AG08396 (cell line): ENCODE measurements at places on chromosomes 4 and X.

DNA sequence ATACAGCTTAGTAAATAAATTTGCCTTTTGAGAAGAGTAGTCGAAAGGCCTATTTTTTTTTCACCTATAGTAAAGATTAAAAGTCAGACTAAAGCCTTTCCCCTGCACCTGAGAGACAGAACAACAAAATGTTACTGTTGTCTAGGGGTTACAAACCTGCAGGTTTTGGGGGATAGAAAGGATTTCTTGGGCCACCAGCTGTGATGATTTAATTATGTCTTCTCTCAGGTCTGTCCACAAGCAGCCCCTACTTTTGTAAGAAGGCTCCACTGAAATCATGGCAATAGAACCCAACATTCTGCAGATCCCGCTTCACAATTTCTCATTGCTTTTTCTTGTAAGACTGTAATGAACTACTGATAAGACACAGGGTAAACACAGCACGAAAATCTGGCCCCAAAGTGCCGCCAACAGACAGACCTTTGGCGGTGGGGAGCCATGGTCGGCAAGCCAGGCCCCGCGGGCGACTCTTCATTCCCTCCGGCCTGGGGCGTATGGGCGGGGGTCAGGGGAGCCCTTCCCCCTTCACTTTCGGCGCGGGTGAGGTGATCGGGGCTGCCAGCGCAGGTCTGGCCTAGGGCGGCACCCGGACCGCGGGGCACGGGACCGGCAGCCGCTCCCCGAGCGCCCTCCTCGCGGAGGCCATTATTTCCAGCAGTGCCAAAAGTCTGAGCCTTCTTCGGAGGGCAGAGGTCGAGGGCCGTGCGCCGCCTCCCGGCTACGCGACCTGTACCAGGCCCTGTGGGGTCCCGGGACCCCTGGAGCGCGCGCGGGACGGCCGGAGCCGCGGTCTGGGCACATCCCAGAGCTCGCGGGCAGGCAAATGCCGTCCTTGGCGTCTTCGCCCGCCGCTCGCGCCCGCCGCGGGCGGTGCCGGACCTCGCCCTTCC is 812 bp upstream of the KDM6A start:
- peak; percentile 69 for DNase-seq

- DNase-seq, result no peak
Observed at GRCh38 chr4:88185906-88186305, 27.5 kb upstream of the ABCG2 start.

DNA sequence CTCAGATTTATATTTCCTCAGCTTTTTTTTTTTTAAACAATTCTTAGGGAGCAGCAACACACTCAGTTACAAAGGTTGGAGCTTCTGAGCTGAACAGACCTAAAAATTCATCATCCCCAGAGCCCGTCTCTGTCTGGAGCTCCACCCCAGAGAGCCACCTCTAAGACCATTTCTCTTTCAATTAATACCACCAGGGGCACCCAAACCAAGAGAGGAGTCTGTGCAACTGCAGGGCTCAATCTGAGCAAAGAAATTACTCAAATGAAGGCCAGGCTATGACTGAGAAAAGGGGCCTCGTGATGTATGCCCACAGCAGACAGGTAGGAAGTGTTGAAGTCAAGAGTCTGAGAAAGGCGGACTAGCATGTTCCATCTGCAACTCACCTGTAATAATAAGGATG is 95.5 kb downstream of the C4orf51 start:
- DNase-seq, result no peak

DNA sequence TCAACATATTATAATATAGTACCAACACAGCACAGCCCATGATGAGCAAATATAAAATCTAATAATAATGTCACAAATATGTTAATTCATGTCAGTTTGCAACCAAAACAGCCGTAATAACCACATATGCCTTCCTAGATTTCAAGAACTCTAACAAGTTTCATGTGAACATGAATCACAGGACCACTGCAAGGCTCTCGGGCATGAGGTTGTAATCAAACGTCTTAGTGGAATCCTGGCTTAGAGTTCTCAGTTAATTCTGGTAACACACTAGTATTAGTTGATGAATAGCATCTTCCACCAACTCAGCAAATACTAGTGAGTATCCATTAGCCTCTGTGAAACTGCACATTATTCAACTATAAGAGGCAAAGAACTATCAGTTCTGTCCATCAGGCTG is 379.3 kb upstream of the TENM3 start:
- no peak for DNase-seq

- no peak for DNase-seq
Observed at GRCh38 chr4:153527690-153528089, 61.5 kb downstream of the TMEM131L start.

- no peak for DNase-seq
Observed at GRCh38 chr4:183118141-183118540, 19.1 kb downstream of the WWC2 start.

GRCh38 chrX:153966841-153967535 is 4.6 kb downstream of the HCFC1 start:
- DNase-seq, result no peak

DNA sequence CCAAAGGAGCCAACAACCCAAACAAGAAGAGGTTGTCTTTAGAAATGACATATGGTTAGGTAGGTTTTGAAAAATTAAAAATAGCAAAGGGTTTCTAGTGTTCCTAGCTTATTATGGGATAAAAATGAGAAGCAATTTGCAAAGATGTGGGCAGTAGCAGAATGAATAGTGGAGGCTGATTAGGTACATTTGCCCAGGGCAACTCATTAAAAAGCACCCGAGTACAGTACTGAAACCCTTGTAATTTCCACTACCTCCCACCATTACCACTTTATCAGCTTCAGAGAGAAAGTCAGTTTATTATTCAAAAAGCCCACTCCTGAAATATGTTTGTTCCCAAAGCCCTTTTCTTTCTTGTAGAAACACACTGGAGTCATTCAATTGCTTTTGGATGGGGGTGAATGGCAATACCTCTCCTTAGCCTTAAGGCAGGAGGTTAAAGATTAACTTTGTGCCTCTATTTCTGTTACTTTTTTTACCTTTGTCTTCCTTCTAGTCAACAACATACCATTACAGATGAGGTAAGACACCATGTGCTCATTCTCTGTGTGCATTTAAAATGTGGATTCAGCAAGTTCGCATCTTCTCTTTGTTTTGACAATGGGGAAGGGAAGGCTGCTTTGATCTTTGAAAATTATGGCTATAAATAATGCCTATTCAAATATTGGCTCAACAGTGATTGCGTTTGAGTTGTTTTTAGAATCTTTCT is 353.8 kb upstream of the CASK start:
- no peak for DNase-seq

GRCh38 chr4:4884611-4885010 is 25.1 kb downstream of the MSX1 start:
- no peak for DNase-seq

GRCh38 chr4:132383571-132384199 is 765.4 kb upstream of the PCDH10 start:
- no peak for DNase-seq

- no peak for DNase-seq
Observed at GRCh38 chr4:138665851-138666250, 349.7 kb upstream of the NOCT start.

DNA sequence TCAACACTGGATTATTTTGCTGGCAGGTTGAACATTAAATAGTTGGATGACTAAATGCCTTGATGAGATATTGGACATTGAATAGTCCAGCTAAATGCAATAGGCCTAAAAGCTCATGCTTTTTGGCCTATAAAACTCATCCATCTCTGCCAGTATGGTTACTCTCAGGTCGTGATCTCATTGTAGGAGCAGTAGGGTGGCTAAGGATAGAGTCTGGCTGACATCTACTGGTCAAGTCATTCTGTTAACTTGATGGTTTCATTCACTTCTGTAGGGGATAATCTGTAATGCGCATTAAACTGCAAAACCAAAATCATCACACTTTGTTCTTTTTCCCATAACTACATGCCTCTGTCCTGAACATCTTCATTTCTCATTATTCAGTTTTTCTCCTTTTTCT is 227.0 kb downstream of the DKK2 start:
- peak; percentile 5 for DNase-seq

GRCh38 chr4:16136827-16137226 is 53.0 kb upstream of the PROM1 start:
- no peak for DNase-seq
